ENCODE measurements at places on chromosomes 4 and X.

GRCh38 chrX:101290957-101291603 lies at the start of gene TAF7L:
TAF7L (minus strand) TSS chrX:101291334; CDS start chrX:101287543, 3,791 bp downstream.
- DNase-seq, result no peak

DNA sequence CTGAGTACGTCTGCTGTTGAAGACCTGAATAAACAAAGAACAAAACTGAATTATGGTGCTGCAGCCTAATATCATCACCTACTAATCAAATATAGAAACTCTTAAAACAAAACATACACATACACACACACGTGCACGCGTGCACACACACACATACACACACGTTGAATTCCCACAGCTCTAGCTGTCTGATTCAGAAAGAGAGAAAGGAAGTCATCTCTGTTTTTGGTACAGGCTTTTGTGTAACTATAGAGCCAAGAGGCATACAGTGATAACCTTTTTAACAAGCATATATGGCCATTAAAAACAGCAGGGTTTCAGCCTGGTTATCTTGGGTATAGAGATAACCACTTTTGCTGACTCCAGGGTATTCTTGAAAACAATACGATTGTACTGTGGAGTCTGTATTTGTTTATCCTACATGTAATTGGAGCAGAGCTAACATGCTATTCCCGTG lies 823.2 kb downstream of the CCSER1 start:
- DNase-seq, result no peak

DNA sequence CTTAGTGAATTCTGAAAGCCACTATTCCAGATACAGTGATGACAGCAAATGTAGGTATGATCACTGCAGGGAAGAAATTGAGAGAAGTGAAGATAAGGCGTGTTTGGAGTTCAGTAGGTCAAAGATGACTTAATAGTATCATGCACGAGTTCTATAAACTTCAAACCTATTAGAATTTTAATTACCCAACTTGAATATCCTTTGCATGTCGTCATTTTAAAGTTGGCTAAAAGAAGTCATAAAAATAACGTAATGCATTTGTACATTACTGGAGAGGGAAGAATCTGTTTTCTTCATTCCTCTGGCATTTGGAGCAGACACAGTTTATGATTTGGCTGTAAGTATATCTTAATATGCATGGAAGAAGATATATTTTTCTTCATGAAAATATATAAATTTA lies 68.6 kb upstream of the MXRA5 start:
- DNase-seq, result no peak

DNA sequence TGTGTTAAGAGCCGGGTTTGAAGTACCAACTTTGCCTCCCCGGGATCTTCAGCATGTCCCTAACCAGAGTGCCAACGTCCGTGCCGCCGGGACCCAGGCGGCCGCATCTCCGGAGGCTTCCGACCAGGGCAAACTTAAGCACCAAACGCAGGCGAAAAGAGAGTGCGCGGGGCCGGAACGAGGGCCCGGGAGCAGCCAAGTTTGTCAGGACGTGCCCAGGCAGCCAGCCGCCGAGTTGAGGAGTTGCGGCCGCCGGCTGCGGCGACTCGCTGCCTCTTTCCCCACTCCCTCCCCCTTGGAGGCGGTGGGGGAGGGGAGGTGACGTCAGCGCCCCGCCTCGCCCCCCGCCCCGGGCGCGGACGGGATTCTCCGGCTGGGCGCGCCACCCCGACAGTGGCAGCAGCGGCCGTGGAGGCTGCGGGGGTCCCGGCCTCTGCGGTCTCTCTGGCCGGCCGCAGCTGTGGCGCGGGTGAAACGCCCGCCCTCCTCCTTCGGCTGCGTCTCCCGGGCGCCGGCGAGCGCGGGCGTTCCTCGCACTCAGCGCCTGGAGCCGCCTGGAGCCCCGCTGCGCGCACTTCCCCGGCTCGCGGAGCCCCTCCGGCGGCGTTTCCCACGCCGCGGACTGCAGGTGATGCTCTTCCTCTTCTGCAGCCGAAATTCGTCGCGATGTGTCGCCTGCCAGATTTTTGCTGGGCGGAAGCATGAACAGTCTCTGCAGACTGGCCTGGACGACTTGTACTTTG lies 2.9 kb upstream of the FAT1 start:
- DNase-seq, result no peak

GRCh38 chr4:53557669-53558064 lies 33.6 kb downstream of the LNX1 start:
- no peak for DNase-seq

- no peak for DNase-seq
Measured at GRCh38 chrX:31228909-31229308, 157.1 kb upstream of the FTHL17 start.

GRCh38 chr4:17723648-17724047 lies 57.8 kb downstream of the FAM184B start:
- DNase-seq, result no peak

GRCh38 chrX:46279925-46280313 lies 265.3 kb downstream of the ZNF674 start:
- peak; percentile 32 for DNase-seq

GRCh38 chrX:106484233-106484632 lies 127.5 kb upstream of the RADX start:
- DNase-seq, result no peak

- DNase-seq, result no peak
Measured at GRCh38 chr4:47835494-47835893, 2.4 kb downstream of the CORIN start.

- DNase-seq, result no peak
Measured at GRCh38 chr4:55159851-55160250, 34.5 kb upstream of the KDR start.

DNA sequence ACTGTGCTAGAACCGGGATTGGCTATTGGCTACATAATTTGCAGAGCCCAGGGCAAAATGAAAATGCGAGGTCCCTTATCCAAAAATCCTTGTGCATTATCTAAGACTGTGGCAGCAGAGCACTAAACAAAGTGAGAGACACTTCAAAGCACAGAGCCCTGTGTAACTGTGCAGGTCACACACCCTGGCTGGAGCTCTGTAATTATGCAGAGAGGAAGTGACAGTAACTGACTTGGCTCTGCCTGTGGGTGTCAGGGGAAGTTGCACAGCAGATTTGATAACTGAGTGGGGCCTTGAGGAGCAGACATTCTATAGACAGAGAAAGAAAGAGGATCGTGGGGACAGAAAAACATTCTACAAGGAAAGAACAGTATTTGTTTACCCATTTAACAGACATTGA lies 173.5 kb upstream of the FMR1 start:
- no peak for DNase-seq

- no peak for DNase-seq
Measured at GRCh38 chrX:53631156-53631555, 55.4 kb downstream of the HUWE1 start.

GRCh38 chrX:77440330-77440729 lies 6.9 kb upstream of the FGF16 start:
- DNase-seq, result no peak

DNA sequence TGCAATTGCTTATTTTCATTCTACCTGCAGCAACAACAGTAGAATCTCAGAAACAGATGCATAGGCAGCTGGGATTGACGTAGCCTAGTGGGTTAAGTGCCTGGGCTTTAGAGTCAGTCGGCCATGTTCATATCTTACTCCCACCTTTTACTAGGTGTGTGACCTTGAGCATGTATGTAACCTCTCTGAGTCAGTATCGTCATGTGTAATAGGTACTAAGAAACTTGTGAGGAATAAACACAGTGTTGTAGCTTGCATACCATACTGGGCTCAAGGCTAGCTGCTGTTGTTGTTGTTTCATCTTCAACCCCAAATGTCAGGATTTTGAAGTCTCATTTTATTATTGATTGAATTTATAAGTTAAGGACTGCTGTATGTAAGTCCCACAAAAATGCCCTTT lies 14.2 kb downstream of the RAB9A start:
- DNase-seq, result no peak

DNA sequence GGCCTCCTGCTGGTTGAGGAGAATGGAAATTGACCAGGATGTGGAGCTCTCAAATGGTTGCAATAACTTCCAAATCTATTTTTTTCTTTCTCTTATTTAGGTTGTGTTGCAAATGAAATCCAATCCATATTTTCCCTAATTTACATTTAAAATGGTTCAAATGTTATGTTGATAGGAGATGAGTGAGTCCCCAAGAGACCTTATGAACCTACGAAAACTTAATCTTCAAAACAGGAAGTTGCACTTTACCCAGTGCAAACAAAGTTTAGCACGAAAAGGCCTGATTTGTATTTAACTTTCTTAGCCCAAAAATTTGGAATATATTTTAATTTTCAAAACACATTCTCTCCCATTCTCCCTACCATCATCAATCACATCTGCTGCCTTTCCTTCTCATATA lies 59.3 kb upstream of the NDP start:
- DNase-seq, result no peak

- no peak for DNase-seq
Measured at GRCh38 chrX:118772051-118772450, 44.6 kb downstream of the IL13RA1 start.

DNA sequence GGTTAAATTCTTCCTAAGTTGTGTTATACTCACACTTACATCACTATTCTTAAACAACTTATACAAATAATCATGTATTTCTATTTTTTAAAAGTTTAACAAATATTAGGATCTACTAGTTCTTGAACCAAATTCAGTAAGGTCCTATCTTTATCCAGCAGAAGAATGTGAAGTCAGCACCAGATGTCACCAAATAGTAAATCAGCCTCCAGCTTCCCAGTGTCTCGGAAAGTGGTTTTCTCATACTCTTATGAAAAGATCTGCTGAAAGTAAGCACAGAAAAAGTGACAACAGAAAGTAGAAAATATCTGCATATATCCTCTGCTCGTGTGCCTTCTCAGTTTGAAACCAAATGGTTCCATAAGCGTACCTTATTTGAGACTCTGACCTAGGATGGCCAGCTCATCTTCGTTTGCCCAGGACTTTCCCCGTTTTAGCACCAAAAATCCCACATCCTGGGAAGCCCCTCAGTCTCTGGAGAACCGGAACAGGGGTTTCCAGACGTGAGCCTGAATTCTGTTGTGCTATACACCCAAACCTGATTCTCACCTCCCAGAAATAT lies 98.0 kb upstream of the DCLK2 start:
- DNase-seq, result no peak

GRCh38 chrX:16914058-16914457 lies 32.4 kb upstream of the REPS2 start:
- DNase-seq, result no peak

DNA sequence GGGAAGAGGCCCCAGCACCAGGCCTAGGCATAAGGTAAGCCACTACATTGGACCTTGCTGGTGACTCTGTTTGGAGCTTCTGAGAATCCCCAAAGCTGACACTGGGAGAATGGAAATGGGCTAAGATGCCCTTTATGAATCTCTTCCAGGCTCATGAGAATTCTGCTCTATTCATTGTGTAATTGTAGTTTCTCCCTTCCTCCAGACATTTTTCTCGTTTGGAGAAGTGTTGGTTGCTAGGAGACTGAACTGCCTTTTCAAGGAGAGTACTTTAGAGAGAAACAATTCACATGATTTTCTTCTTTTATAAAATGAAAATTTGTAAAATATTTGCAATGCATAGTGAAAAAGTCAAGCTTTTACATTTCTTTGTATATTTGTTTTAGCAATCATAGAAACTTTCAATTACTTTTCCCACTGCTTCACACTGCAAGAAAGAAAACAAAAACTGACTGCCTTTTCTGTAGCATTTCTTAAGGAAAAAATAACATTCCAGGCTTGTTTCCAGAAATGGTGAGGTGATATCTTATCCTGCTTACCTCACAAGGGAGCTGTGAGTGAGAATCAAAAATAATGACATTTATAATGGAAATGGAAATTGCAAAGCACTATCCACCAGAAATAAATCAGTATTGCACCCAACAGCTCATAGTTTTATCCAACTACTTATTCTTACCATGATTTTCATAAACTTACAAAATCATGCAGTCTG lies 24.9 kb upstream of the DCHS2 start:
- no peak for DNase-seq

GRCh38 chrX:1673337-1673736 lies 58.5 kb downstream of the ASMT start:
- no peak for DNase-seq

DNA sequence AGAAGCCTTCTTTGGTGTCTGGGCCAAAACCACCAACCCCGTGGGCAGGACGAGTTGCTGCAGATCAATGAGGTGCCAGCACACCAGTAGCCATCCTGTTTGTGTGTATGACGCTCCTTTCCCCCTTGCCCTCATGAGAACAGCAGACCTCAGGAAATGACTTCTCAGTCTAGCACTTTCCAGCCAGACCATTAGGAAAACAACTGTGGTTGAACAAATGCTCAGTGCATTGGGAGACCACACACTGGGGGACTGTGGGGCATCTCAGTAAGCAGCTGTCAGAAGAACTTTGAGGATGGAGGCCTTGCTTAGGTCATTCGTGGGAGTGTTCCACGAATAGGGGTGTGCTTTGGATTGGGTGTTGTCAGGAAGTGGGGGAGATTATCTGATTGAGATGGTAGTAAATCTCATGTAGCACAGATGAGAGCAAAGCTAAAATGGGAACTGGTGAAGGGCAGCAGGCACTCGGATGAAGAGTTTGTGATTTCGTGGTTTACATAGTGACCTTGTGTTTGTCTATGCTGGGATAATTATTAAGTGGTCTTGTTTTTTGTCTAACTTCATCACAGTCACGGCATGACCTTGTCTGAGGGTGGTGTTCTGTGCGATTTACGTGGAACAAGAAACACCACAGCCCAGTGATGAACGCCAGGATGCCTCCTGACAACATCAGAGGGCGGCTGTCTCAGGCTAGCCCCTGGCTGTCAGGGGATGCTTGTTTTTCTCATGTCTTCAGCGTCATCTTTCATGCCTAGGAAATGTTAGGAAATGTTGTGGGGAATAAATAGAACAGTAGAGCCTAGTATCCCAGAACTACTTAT lies 70.1 kb downstream of the USP46 start:
- no peak for DNase-seq

- DNase-seq, result no peak
Measured at GRCh38 chr4:82493721-82494425, 63.5 kb downstream of the ENOPH1 start.

DNA sequence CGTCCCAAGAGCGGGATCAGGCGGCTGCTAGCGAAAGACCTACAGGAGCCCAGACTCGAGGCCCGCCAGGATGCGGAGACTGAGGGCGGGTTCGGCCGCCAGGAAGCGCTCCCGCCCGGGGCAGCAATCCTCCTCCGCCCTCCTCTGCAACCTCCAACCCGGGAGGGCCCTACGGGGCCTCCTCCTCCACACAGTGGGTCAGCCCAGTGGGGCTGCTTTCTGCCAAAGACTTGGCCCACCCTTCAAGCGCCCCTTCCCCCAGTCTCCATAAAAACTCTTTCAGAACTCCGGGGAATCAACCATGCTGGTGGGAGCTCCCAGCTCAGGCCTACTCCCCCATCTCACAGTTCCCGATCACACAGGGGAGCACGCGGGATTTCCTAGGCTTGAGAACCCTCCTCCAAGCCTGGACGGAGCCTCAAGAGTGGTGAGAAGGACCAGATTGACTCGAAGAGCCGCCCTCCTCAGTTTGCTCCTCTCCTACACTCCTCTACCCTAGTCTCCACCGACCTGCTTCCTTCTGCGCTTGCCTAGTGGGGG lies 77.5 kb downstream of the RLIM start:
- DNase-seq, result no peak

GRCh38 chrX:146208821-146209220 lies 391.2 kb downstream of the SLITRK2 start:
- no peak for DNase-seq

DNA sequence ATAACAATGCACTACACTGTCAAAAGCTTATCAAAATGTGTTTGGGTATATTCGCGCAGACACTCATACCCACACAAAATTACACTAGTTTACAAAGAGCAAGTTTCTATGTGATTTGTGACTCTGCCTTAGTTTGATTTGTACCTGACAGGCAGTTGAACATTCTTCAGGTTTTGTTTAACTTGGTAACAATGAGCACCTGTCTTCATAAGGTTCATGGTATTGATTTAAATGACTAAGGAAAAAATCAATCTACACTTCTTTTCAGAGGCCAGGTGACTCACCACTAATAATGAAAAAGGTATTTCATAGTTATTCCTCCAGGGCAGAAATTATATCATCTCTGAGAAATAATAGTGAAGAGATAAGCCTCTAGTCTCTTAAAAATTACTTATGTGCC lies 1114.6 kb upstream of the AGA start:
- no peak for DNase-seq
